ENCODE measurements at places on chromosomes 2 and 18. TPM values are rescaled to one million over a fixed set of nuclear protein-coding genes. Genes with fewer than 3 reads are reported as not detected.

GRCh38 chr2:164495491-164496223 is 125.6 kb downstream of the GRB14 start:
- H3K4me1 ChIP-seq: peaks cover 8% of the 10 kb centered on the region
- no peak overlapping the region for H3K27ac ChIP-seq
- no peaks in the 10 kb centered on the region for H3K27me3 ChIP-seq
- no peak for DNase-seq
- no peaks in the 10 kb centered on the region for H3K36me3 ChIP-seq
- no peak overlapping the region for H3K4me3 ChIP-seq

DNA sequence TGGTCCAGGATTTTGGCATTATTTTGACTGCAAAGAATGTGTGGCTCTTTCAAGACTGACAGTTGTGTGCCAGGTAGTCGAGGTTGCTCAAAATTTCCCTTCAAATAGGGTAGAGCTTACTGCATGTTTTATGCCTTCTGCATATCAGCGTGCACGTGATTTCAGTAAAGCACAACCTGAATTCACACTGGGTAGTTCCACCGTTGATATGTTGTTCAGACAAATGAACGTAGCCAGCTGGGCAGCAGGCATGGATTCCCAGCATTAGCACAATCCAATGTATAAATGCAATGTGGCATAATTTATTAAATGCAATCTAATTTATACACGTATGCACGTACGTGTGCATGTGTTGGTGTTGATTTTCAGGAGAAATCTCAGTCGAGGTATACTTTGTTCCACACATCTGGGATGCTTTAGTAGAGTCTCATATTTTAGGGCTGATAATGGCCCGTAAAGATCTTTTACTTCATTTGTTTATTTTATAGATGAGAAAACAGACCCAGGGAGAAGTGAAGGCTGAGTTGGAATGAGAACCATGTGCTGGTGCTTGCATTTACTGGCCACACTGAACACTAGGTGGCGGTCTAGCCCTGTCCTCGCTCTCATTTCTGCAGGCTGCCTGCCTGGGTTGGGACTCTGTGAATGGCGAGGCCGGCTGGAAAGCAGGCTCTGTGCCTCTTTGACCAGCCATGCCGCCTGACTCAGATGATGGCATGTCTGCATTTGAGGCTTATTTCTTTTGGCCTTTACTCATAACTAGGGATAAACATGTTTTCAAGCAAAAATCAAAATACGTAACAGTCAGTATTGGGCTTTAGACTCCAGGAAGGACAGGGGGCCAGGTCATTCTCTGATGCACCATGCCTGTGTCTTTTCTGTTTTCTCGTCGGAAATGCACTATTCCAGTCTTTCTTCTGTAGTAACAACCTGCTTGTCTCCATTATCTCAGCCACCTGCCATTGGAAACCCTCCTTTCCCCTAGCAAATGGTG is 120.4 kb downstream of the RNF144A start:
- no peaks in the 10 kb centered on the region for H3K36me3 ChIP-seq
- H3K27ac ChIP-seq: no peak overlapping the region
- H3K4me3 ChIP-seq: no peak overlapping the region
- H3K27me3 ChIP-seq: no peaks in the 10 kb centered on the region
- no peaks in the 10 kb centered on the region for H3K4me1 ChIP-seq
- DNase-seq: peak; percentile 79

DNA sequence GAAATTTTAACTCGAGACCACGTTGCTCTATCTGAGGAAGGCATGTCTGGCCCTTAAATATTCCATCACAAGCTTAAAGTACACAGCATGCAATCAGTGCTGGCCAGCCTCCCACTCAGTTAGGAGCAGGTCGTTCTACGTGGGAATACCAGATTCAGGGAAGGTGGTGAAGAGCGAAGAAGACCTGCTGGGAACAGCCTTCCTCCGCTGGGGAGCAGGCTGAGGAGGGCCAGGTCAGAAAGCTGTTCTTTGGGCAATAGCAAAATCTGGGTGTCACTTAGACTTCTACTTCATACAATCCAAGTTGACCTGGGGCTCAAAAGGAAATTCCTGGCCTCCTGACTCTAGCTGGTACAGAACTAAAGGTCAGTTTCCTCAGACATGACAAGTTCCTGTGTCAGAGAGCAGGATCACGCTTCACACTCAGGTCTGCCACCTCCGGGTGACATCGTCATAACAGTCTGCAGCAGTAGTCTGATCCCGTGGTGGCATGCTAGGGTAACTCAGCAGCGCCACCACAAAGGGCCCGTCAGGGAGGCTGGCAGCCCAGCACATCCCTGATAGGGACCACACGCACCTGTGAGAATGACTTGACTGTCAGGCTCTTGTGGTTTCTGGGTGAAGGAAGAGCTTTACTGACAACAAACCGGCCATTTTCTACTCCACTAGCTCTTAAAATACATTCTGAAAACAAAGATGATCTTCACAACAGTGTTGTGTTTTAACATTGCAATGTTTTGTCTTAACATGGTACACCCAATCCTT is 35.2 kb upstream of the NAPG start:
- H3K36me3 ChIP-seq: peaks cover 6% of the 10 kb centered on the region
- H3K27me3 ChIP-seq: no peaks in the 10 kb centered on the region
- DNase-seq: peak; percentile 58
- no peak overlapping the region for H3K27ac ChIP-seq
- peaks cover 4% of the 10 kb centered on the region for H3K4me1 ChIP-seq

CTAGE1 gene
- not detected for total RNA-seq

DNA sequence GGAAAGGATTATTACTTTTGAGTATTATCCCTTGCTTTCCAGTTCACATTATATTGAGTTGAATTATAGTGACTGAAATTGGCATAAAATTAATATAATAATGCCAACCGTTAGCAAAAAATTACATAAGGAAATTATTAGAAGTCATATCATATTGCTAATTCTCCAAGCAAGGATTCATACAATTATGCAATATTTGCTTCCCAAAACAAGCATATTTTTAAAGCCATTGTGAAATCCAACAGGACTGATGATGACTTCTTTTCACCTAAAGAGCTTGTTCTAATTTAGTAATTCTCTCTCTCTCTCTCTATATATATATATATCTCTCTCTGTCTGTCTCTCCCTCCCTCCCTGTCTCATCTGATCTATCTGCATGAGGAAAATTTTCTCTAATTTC is 283.5 kb downstream of the DSEL start:
- H3K4me3 ChIP-seq: peak overlapping the region; percentile 41
- H3K27ac ChIP-seq: no peak overlapping the region
- H3K27me3 ChIP-seq: no peaks in the 10 kb centered on the region
- H3K4me1 ChIP-seq: peaks cover 34% of the 10 kb centered on the region
- peaks cover 10% of the 10 kb centered on the region for H3K36me3 ChIP-seq
- DNase-seq: no peak

DNA sequence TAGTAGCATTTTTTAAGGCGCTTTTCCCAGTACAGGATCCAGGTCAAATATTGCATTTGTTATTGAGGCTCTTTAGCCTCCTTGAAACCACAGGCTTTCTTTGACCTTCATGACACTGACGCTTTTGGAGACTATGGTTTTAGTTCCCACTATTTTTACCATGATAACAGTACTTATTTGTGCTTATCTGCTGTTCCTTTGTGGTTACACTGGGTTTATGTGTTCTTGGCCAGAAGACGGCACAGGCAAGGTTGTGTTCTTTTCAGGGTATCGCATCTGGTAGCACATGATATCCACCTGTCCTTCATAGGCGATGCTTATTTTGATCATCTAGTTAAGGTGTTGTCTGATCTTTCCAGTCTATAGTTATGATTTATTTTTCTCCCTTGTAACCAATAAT is 16.8 kb upstream of the MBOAT2 start:
- H3K27ac ChIP-seq: no peak overlapping the region
- no peak for DNase-seq
- H3K27me3 ChIP-seq: no peaks in the 10 kb centered on the region

GRCh38 chr2:195181059-195181705 is 475.8 kb upstream of the SLC39A10 start:
- no peaks in the 10 kb centered on the region for H3K27me3 ChIP-seq
- no peak overlapping the region for H3K4me3 ChIP-seq
- H3K36me3 ChIP-seq: no peaks in the 10 kb centered on the region
- no peaks in the 10 kb centered on the region for H3K4me1 ChIP-seq
- H3K27ac ChIP-seq: no peak overlapping the region

Data from WTC11 (cell line).